ENCODE measurements at places on chromosomes 1 and 21.

DNA sequence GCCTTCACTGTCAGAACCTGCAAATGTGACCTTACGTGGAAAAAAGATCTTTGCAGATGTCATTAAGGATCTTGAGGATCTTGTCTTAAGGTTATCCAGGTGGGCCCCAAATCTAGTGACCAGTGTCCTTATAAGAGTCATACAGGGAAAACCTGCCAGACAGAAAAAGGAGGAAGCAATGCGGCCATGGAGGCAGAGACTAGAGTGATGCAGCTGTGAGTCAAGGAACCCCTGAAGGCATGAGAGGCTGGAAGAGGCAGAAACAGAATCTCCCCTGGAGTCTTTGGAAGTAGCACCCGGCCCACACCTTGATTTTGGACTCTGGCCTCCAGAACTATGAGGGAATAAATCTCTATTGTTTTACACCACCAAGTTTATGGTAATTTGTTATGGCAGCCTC, 36.5 kb upstream of the DNASE2B start:
- no peak for DNase-seq

DNA sequence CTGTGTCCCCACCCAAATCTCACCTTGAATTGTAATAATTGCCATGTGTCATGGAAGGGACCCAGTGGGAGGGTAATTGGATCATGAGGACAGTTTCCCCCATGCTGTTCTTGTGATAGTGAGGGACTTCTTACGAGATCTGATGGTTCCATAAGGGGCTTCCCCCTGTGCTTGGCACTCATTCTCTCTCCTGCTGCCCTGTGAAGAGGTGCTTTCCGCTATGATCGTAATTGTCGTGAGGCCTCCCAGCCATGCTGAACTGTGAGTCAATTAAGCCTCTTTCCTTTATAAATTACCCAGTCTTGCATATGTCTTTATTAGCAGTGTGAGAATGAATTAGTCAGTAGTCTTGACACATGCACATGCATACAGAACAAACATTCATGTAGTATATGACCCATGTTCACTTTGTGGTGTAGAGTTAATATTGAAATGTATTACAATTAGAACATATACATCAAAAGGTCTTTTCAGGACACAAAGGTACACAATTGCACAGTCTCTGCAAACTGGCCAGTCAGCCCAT, 16.9 kb upstream of the IFI16 start:
- DNase-seq = no peak

DNA sequence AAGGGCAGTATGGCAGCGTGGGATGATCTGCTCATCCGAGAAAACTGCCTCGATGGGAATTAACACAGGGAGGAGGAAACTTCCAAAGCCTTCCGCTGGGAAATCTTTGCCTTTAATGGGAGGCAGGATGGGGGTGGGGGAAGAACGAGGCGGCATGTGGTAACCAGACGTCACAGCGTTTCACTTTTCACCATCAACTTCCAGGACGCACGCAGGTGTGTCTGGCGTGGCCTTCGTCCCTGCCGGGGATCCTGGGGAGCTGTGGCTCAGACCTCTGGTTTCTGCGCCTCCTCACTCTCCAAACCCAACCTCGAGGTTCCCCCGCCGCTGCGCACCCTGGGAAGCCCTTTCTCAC, 282 bp downstream of the RSPH1 start:
- DNase-seq = no peak

DNA sequence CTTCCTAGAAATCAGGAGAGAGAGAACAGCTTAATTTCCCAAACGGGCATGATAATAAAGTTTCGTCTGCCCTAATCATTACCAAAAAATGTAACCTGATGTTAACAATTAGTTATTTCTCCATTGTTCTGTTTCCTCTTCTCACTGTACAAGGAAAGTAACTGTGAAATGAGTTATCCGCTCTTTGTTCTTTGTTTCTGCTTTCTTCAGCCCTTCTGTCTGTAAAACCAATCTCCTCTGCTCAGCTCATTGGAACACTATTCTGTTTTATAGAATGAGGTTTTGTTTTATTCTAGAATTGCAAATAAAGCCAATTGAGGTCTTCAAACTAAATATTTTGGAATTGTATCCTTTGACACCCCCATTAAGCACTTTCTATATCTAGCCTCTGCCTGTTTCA, 8.8 kb upstream of the THEM4 start:
- no peak for DNase-seq

DNA sequence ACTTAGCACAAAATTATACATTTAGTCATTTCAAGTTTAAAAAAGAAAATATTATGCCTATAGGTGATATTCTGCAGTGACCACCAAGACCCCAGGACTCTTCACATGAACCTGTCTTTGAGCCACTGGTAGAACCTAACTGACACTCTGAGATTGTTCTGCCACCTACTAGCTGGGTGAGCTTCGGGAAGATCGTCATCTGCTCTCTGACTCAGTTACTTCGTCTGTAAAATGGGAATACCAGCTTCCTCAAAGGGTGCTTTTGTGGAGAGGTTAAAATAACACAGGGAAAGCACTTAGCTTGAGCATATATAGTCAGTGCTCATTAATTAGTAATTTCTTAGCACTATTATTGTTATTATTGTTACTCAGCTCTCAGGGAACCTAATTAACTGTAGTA, 228.5 kb upstream of the JUN start:
- no peak for DNase-seq

GRCh38 chr1:109240158-109241152, 8.9 kb upstream of the CELSR2 start:
- DNase-seq = no peak

GRCh38 chr1:48876330-48876785, 99.7 kb upstream of the BEND5 start:
- no peak for DNase-seq

GRCh38 chr1:239803781-239804180, 287.9 kb upstream of the FMN2 start:
- no peak for DNase-seq

DNA sequence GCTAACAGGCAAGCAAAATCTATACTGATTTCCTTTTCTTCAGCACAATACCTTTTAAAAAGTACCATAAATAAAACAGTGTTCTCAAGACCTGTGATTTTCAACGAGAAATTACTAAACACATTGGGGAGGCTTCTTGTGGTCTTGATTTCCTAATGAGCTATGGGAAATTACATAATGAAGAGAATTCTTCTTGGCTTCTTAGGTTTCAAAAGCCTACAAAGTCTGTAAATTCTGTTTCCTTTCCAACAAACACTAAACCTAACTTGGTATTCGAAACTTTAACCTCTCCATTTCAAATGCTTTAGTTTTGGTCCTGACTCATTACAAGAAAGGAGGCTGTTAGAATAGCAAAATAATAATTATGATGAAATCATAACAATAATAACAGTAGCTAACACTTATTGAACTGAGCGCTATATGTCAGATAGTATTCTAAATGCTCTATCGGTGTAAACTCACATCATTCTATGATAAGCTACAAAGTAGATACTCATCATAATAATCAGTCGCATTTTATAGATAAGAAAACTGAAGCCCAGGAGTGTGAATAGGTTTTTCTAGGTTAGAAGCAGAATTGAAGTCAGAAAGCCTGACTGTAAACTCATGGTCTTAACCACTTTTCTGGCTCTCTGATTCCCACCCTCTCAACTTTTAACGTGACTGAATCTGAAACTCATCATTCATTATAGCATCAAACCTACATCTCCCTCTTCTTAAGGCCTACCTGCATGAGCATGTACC, 486.7 kb downstream of the SMYD3 start:
- DNase-seq = no peak

- DNase-seq = no peak
These were observed 276.5 kb downstream of the PLPP3 start for GRCh38 chr1:56302878-56303277.

GRCh38 chr1:113654883-113655282, 104.4 kb downstream of the PHTF1 start:
- no peak for DNase-seq

DNA sequence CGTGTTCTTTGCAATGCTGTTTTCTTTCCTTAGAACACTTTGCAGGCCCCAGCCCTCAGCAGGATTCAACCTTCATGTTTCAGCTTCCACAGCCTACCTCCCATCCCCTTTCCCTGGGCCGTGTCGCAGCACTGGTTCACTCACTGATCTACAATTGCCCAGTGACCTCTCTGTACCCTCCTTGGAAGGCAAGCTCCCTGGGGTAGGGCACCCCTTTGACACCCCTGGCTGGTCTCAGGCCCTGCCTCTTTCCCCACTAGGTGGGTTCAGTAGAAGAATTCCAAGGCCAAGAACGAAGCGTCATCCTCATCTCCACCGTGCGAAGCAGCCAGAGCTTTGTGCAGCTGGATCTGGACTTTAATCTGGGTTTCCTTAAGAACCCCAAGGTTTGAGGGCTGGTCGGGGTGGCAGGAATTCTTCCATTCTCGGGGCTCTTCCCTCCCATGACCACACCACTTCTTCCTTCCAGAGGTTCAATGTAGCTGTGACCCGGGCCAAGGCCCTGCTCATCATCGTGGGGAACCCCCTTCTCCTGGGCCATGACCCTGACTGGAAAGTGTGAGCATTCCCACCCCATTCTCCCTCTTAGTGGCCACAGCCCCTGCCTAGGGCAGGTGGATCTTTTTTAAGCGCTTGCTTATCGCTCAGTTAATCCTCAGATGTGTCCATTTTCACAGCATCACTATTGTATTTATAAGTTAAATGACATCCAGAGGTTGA, 7.3 kb downstream of the RHOC start:
- no peak for DNase-seq

- no peak for DNase-seq
These were observed 122.7 kb downstream of the CLEC20A start for GRCh38 chr1:178374016-178374415.

GRCh38 chr1:94743862-94744261, 76.3 kb upstream of the SLC44A3 start:
- DNase-seq = no peak

DNA sequence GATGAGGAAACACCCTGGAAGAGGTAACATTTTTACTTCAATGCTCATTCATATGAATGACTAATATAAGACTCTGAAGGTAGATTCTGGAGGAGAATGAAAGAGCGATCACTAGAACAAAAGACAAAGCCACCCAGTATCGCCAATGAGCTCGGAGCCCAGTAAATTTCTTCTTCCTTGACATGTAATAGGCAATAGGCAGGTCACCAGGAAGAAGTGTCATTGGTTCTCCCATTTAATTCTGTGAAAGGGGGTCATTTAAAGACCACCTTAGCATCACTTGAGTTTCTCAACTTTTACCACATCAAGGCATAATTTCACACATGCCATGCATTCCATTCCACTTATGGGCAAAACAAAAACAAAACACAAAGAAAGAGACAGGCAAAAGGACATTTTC, 7.9 kb downstream of the TNFSF18 start:
- DNase-seq = no peak

- no peak for DNase-seq
These were observed 10.9 kb downstream of the RNF11 start for GRCh38 chr1:51247022-51247421.

GRCh38 chr1:77126307-77126706, 92.9 kb downstream of the PIGK start:
- peak; percentile 3 for DNase-seq

- DNase-seq = no peak
These were observed 344.8 kb upstream of the KAZN start for GRCh38 chr1:14253676-14254075.

GRCh38 chr1:9426291-9426711, 113.0 kb upstream of the SLC25A33 start:
- no peak for DNase-seq

GRCh38 chr1:156600733-156601121, 552 bp downstream of the GPATCH4 start:
- DNase-seq = no peak

DNA sequence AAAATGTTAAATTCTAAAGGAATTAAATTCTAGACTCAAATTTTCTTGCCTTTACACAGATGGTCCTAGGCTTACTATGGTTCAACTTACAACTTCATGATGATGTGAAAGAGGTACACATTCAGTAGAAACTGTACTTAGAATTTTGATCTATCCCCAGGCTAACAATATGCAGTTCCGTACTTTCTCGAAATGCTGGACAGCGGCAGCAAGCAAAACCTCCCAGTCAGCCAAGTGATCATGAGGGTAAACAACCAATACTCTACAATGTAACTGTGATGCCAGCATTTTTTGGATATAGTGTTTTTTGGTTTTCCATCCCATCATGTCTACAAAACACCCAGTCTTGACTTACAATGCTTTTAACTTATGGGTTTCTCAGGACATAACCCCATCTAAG, 25.7 kb downstream of the VAV3 start:
- DNase-seq = no peak

GRCh38 chr1:223135176-223135942, 7.7 kb downstream of the TLR5 start:
- no peak for DNase-seq

DNA sequence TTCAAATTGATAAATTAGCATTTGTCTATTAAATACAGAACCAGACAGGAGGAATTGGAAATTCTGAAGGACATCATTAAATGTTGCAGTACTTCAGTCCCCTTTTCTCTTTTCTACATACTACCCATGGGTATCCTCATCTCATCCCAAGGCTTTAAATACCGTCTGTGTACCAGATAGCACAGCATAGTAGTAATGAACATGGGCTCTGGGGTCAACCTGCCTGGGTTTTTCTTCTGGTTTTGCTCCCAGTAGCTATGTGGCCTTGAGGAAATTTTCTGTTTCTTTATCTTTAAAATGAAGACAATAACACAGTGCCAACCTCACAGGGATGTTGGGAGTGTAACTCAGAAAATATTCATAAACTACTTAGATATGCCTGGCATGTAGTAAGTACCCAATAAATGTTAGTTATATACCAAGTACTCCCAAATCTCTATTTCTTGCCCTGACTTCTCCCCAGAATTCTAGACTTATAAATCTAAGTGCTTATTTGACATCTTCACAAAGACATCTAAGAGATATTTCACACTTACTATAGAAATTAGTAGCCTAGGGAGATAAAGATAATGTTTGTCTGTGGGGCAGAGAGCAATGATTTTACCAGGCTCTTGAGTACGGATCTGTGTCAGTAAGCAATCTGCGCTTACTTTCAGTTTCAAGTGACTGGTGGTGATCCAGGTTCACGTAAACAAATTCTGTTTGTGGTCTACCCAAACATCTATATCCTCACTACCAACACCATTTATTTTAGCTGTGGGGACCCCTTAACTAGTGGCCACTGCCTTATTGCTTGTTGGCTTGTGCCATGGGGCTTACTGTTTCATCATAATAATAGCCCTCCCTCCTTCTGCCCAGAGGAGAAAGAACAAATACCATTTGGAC, 37.3 kb downstream of the VANGL2 start:
- DNase-seq = no peak
